ENCODE measurements at places on chromosomes 7 and 10.

GRCh38 chr10:70169011-70169410, 1.3 kb downstream of the SAR1A start:
- no peak for DNase-seq

GRCh38 chr7:128912281-128912680, 1.8 kb upstream of the KCP start:
- DNase-seq, result no peak

DNA sequence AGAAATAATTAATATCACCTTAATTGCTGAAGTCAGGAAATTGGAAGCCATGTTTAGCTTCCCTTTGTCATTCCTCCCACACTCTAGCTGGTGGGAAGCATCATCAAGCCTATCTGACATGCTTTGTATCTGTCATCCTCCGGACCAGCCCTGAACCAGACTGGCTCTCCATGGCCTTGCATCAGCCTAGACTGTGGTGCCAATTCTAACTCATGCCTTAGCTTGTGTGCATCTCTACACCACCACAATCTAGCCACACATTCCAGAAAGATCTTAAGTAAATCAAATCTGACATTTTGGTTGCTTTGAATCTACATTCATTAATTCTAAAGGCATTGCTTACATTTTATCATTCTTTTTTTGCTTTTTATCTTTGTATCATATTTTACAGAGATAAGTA, 196.4 kb upstream of the VSTM2A start:
- no peak for DNase-seq

GRCh38 chr7:45663167-45663921, 89.2 kb downstream of the ADCY1 start:
- peak; percentile 58 for DNase-seq

DNA sequence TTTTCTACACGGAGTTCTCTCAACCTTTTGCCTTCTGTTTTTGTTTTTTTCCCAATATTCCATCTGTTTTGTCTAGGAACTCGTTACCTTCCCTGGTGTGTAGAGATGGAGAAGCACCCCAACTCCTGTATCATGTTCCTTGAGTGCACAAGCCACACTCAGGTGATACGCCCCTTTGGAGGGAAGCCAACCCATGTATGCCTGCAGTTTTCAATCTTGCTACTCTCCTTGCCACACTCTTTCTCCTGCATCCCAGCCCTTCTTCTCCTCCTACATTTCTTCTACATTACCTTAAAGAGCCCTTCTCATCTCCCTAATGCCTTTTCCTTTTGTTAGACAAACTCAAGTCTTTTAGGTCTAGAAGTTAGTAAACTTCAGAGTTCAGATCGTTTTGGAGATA, 10.2 kb upstream of the SP4 start:
- DNase-seq, result no peak

GRCh38 chr7:142927085-142927745, 6.3 kb downstream of the TRPV5 start:
- DNase-seq, result peak; percentile 13

DNA sequence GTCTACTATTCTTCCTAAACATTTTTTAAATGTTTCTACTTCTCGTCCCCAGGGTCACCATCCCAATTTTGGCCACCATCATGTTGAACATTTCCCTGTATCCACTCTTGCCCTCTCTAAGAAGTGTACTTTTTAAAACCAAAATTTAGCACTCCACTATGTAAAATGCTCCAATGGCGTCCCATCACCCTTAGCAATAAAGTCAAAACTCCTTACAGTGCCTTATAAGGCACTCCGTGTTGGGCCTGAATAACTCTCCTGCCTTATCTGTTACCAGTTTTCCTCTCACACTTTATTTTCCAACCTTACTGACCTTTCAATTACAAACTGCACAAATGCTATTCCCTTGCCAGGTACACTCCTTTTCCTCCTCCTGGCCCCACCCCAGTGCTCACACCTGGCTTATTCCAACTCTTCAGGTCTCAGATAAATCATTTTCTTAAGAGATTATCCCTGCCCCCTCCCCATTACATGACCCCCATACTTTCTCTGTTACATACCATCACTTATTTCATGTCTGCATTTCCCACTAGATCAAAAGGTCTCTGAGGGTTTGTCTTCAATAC, 1.3 kb downstream of the TMEM168 start:
- DNase-seq, result no peak

DNA sequence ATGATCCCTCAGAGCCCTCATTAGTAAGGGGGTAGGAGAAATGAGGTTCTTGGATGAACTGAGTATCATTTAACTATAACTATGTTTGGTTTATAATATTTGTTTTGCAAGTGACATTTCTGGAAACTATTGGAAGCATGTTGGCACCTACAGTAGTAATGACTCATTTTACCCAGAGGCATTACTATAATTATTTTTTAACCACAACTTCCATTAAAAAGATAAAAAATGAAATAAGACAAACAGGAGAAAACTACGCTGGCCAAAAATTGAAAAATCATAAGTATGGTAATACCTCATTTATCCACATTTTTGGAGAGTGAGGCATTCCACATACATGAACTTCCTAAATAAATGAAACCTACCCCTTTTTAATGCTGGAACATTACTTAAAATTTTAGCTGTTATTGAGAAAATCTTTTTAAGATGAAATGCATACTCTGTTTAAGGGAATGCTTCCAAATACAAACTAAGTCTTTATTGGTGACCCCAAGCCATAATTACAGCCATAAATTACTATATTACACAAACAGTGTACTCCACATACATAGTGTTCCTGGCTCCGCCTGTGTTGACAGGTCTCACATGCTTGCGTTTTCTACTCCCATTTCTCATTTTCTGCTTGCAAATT, 84.6 kb upstream of the CAPZA2 start:
- no peak for DNase-seq

DNA sequence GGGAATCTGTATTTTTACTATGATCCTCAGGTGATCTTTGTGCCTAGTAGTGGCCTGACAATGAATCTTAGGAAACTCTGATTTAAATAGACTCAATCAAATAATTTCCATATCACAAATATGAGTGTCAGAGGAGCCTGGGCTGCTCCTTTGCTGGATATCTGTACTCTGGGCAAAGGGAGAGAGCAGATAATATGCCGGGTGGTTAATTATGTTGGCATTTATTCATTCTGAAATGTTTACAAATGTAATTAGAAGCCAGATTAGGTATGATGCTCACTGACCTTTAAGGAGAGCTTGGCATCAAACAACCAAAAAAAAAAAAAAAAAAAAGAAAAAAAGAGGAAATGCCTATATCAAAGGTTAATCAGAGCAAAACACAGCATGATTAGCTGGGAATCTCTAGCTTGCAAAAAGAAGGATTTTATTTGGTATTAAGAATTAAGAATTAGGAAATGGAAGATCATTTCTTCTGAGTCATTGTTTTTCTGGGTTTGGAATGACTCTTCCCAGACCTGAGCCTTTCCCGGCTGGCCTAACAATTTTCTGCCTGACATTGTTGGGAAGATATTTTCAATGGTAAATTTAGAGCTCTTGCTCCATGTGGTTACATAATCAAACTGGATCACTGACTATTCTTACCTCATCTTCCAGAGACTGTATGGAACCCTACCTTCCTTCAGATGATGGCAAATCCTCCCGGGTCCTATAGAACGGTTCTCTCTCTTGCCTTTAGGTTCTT, 365.3 kb downstream of the REEP3 start:
- DNase-seq, result no peak

DNA sequence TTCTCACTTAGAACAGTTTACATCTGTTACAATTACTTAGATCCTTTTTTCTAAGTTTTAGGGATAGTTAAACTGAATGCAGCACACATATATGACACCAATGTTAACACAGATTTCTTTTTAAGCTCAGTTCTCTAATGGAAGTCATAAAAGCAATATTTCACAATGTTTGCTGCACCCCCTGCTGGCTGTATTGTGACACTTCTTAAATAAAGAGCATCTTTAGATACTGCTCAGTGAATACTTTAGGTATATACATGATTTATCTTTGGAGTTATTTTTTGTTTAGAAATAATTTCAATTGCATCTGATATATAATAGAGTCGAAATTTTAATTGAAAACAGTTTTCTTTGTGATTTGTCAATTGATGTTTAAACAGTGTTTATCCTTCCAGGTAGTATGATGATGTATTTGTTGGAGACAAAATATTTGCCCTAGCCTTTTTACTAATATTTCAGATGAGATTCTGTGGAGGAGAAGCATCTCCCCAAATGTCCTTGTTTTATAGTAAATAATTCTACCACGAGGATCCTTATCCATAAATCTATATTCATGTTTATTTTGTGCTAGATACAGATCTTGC, 174.4 kb downstream of the ST7 start:
- peak; percentile 77 for DNase-seq

GRCh38 chr7:128879461-128879938, 16.8 kb downstream of the ATP6V1F start:
- no peak for DNase-seq

DNA sequence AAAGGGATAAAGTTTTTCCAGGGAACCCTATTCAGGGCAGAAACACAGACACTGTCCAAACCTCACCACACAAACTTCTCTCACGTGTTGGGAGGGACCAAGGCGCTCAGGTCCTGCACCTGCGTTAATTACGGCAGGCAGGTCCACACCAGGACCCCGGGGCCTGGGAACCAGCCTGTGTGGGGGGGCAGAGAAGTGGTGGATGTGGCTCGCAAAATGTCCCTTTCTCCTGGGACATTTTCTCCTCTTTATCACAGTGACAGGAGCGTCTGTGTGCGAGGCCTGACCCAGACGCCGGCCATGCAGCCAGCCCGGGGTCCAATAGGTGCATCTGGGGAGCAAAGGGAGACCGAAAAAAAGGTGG, 73.4 kb upstream of the ZNF722 start:
- DNase-seq, result no peak

GRCh38 chr10:96828609-96829008, 3.5 kb upstream of the LCOR start:
- no peak for DNase-seq

- no peak for DNase-seq
These were observed 526.7 kb upstream of the NRP1 start for GRCh38 chr10:33861016-33861704.

DNA sequence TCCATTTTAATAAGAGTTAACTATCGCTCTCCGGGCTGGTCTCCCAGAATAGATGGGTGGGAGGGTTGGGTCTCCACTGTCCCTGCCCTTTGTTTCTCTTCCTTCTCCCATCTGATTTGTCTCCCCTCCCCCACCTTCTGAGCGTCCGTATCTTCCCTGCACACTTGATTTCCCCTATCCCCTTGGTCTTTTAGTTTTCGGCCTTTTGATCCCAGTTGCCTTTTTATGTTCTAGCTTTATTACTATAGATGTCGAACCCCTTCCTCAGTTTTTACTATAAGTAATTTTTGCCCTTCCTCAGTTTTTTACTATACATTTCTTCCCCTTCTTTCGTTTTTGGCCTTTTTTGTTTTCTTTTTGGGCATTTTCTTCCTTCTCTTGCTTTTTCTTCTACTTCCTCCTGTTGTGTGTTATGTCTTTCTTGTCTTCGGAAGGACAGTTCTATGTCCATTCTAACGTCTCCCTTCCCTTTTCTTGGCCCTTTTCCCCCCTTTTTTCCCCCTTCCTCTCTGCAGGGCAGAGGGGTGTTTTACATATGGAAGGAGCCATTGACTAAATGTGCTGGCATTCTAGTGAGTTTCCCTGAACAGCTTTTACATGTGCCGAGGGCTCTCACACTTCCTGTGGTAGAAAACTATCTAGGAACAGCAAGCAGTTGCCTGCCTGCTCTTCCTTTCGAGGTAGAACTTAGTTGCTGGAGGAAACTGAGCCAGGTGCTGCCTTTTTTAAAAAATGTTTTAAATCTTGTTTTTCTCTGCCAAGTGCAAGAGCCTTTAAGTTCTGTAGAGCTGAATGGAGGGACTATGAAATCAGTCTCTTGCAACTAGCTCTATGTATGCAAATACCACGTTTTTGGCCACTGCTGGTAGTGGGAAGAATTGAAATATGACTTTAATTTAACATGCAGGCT, 2.8 kb downstream of the TET1 start:
- peak; percentile 10 for DNase-seq

DNA sequence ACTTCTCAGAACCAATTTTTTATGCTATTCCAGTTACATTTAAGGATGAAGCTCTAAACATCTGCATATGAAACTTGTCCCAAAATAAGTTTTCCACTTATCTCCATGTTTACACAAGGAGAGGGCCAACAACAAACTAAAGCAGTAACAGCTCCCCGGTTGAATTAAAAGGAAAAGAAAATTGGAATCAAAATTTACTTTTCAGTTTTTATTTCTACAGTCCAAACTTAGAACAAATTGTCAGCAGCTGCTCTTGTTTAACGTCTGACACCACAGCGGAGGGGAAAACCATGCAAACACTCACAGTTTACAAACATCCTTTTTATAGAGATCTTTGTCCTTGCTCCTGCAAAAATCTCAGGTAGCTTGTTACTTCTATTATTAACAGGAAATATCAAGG, 101.3 kb downstream of the COL28A1 start:
- DNase-seq, result no peak

DNA sequence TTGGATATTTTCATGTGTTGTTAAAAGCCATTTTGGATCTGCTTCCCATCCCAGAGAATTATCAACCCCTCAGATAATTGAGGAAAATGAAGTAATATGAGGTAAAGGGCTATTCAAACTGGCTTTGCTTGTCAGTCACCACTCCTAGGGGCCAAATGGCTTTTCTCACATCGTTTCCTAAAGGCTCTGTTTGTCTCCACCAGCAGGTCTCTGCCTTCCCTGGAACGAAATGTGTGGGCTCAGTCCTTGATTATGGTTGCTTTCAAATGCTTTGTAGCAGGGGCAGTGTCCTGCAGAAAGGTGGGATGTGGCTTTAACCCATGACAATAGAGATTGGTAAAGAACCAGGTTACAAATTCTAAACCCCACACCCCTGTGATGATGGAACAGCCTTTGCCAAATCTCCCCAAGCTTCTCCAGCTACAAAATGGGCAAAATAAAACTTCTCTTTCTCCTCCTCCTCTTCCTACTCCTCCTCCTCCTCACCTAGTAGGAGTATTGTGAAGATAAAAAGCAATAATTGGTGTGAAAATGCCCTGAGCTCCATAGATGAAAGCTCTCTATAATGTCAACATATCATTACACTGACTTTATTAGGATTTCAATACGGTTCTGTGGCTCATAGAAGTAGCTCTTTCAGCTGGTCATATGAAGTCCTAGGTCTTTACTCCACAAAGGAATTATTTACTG, 127.6 kb downstream of the CHN2 start:
- no peak for DNase-seq

DNA sequence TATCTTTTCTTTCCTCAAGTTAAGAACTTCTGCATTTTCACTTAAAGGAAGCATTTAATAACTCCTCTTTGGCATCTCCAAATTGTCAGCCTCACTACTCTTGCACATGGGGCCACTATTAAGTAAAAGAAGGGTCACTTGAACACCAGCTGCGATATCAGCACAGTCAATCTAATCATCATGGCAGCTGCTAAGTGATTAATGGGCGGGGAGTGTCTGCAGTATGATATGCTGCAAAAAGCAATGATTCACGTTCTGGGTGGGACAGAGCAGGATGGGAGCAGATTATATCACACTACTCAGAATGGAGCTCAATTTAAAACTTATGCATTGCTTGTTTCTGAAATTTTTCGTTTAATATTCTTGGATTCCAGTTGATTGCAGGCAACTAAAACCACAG, 447.4 kb upstream of the PFKP start:
- DNase-seq, result no peak

GRCh38 chr7:37360484-37360883, 88.2 kb downstream of the ELMO1 start:
- DNase-seq, result no peak

- no peak for DNase-seq
These were observed 26.3 kb downstream of the NEBL start for GRCh38 chr10:20870834-20871233.

Measured in activated effector memory CD4-positive, alpha-beta T cell treated with anti-CD3 and anti-CD28 coated beads, Interleukin-2, amount 50 U/mL, for 16 hours (primary cell).